ENCODE measurements at places on chromosomes 5 and 9.
A peak's percentile ranks its signal among the peaks of the same experiment; 100 is the strongest.

- DNase-seq, result no peak
Measured at GRCh38 chr9:21611891-21612290, 129.8 kb upstream of the IFNE start.

DNA sequence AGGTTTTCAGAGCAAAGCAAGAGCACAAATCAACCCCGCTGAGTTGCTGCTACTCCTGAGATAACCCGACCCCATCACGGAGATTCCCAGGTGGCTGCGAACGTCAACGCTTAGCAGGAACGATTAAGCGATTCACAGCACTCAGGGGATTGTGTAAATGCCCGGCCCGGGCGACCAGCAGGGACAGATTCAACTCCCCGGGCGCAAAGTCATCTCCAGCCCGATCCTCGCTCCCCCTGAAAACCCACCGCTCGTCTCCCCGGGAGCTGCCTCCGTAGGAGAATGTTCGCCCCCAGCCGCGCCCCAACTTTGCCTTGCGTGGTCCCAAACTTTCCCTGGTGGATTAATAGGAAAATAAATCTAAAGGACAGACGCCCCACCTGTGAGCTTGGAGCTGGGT is 685 bp downstream of the SLC24A2 start:
- no peak for DNase-seq

- no peak for DNase-seq
Measured at GRCh38 chr5:158910782-158911692, 188.7 kb downstream of the EBF1 start.

DNA sequence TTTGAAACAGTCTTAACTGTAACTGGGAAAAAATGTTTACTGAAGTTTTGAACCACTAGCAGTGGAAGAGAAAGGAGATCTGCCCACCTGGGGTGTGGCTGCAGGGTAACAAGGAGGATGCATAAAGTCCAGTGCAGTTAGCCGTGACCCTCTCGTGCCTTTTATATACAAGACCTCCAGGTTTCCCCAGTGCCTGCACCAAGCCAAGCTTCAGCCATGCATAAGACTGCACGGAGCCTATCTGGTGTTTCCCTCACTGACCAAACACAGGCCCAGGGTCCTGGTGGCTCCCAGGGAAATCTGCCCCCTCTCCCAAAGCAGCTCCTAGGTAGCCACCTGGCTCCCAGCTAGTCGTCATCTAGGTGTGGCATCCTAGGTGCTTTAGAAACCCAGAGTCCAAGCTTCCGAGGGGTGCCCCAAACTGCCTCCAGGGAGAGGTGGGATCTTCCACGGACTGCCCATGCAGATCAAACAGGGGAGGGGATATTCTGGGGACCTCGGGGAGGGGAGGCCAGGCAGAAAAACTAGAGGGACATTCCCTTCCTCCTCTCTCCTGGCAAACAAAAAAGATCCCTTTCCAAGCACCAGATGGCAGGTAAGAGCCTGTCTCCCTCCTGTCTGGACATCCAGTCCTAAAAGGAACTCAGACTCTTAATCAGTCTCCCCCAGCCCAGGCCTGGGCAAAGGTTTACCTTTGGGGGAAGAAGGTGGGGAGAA is 2.7 kb downstream of the SHB start:
- no peak for DNase-seq

GRCh38 chr9:135187365-135187764 is 99.9 kb downstream of the OLFM1 start:
- no peak for DNase-seq

DNA sequence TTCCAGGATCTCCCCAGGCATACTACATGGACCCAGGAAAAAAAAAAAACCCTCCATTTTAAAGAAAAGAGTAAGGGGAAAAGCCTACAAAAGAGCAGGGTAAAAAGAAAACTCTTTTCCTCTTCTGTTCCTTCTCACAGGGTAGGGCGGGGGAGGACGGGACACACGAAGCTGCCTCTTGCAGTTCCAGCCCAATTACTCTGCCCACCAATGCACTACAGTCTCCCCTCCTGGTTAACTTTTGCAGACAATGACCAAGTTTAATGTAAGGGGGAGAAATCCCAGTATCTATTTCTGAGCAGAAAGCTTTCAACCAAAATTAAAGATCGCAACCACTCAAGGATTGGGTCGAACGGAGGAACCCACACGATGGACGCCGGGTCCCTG is 1.3 kb downstream of the BRD3 start:
- DNase-seq, result no peak

DNA sequence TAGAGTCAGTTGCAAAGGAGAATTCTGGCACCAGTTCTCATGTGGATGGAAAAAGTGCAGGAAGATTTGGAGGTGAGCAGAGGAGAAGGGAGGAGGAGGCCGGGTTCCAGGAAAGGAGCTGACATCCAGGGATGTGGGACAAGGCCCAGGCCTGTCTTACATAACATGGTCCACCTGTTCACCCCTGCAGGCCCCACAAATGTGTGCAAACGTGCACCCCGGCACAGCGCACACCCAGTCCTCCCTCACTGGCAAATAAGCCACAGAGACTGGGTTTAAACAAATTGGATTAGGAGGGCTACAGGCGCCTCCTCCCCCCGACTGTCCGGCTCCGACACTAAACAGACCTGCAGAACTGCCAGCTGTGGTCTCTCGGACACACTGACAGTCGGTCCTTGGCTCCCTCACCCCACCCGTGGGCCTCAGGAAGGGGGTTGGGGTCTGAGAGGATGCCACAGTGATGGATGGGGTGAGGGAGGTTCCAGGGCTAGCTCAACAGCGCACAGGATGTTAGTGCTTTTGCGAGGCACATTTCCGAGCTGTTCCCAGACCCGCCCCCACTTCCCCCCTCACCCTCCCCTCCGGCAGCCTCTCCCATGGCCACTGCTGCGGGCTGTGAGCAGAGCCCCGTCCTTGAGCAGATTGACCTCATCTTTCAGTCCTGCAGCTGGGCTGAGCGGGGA is 43.4 kb upstream of the IL17B start:
- DNase-seq, result no peak

DNA sequence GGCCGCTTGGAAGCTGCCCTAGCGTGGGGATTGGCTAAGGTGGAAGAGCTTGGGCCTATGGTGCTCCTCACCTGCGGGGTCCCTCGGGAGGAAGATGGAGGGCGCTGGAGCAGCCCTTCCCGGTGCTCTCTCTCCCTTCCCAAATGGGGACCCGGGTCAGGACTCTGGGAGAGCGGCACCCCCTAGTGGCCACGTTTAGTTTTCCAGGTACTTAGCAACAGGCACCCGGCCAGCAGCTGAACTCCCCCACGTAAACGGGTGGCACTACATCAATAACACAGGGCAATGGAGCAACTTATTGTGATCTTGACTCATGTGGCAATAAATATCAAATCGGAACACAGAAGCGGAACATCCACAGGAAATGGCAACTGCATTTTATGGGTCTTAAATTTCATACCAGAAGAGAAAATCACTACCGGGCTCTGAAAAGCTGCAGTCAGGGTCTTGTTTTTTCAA is 316.6 kb downstream of the AGTPBP1 start:
- peak; percentile 5 for DNase-seq

DNA sequence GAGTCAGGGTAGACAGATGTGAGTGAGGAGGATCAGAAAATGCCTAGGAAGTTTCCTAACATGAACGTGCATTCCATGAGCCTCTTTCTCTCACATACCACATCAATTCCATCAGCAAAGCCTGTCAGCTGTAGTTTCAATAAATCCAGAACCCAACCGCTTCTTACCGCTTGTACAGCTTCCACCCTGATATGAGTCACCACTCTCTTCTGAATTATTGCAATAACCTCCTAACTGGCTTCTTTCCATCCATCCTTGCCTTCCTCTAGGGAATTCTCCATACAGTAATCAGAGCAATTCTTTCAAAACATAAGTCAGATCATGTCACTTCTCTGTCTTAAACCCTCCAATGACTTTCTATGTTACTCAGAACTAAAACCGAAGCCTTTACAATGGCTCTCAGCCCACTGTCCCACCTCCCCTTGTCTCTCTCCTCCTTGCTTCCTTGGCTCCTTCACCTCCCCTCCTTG is 8.1 kb upstream of the RAD23B start:
- peak; percentile 95 for DNase-seq

GRCh38 chr5:157670662-157671591 is at the start of gene C5orf52:
TSS of gene C5orf52 (plus strand) at chr5:157671533. CDS start at chr5:157671615, 82 bp downstream.
- DNase-seq, result no peak

DNA sequence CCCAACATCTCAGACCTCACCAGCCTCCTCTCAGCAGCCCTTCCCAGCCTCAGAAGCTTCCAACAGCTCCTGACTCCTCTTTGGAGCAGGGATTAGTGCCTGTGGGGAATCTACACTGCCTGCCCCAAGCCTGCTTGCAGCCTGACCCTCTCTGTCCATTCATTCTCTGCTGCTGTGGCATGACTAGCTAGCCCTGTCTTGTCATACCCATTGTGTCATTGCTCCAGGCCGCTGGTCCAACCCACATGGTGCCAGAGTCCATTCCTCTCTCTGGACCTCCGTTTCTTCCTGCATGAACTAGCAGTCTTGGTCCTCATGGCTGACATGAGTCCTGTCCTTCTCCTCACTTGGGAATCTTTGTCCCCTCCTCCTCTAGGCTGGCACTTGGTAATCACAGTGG is 12.8 kb upstream of the RXRA start:
- no peak for DNase-seq

DNA sequence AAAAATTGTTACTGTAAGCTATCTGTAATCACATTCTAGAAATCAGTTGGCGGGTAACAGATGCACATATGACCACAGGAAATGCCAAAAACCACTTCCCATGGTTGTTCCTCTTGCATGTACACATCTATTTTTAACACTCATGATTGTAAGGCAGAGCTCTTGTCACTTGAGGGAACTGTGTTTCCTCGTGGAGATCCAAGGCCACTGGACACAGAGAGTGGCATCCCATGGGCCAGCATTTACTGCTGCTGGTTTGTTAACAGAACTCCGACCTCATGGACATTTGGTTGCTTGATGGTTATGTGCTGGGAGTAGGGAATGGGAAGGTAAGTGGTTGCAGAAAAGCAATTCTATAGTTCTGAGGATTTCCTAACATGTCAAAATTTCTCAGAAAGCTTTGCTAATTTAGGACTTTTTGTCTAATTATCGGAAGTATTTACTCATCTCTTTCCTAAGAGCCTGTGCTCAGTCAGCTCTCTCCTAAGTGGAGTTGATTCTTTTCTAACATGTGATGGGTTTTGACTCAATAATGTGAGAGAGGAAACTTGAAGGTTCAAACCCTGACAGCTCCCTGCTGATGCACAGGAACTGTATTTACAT is 202.0 kb upstream of the NR3C1 start:
- no peak for DNase-seq

GRCh38 chr5:101811466-101811865 is 484.6 kb downstream of the SLCO4C1 start:
- no peak for DNase-seq

DNA sequence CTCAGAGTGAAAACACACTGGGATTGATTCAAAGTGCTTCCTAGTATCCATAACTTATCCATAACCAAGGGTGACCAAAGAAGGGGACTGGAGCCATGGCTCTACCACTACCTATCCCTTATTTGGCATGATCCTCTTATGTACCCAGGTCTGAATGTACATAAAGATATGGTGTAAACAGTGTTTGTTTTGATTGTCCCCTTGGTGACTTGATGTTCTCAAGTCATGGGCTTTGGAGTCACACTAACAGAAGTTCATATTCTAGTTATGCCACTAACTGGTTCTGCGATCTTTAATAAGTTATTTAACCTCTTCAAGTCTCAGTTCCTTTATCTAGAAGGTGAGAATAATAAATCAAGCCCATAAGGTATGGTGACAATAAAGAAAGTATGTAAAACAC is 283.4 kb upstream of the PTGER4 start:
- no peak for DNase-seq

DNA sequence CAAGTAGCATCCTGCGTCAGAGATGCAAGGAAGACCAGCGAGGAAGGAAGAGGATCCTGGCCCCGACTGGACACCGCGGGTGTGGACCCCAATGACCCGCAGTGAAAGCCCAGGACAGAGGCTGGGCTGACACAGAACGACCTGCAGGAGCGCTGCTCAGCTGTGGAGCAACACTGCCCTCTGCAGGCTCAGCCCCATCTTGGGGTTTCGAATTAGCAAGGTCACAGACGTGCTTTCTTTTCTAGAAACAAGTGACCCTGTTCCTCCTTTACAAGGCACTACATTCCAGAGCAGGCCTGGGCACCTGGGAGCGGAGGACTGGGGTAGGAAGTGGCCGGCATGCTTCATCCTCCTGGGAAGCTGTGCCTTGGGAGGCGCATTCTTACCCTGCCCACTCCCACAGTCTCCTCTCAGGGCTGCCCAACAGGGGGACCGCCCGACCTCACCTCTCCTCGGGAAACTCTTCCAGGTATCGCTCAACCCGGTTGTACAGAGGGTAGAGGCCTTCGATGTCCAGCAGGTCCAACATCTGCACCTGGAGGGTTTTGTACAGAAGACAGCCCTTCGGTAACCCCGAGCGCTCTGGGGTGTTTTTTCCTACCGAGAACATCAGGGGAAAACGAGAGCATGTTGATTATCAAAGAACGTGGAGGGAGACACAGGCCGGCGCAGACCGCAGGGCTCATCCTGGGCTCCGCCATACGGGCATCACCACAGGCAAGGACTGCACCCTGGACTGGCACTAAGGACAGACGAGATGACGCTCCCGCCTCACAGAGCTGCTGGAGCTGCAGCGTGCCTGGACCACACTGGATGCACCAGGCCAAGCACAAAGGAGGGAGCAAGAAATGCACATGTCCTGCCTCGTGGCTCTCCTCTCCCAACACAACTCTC is 35.0 kb downstream of the IPPK start:
- DNase-seq, result peak; percentile 54

GRCh38 chr5:146710348-146710747 is 168.2 kb downstream of the PPP2R2B start:
- no peak for DNase-seq

DNA sequence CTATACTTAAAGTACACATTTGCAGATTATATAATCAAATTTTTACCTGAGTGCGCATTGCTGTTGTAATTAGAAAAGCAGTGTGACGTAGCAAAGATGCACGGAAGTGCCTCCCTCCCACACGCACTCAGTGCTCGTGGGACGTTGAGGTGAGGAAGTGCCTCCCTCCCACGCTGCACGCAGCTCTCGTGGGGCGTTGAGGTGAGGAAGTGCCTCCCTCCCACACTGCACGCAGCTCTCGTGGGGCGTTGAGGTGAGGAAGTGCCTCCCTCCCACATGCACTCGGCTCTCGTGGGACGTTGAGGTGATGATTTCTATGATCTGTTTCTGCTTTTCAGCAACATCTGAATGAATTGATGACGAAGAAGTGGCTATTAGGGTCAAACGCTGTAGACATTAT is 21.0 kb downstream of the EXOC3 start:
- DNase-seq, result no peak

GRCh38 chr9:85142968-85143367 is 473.4 kb downstream of the NTRK2 start:
- no peak for DNase-seq

- no peak for DNase-seq
Measured at GRCh38 chr5:30878746-30879145, 314.7 kb upstream of the CDH6 start.

DNA sequence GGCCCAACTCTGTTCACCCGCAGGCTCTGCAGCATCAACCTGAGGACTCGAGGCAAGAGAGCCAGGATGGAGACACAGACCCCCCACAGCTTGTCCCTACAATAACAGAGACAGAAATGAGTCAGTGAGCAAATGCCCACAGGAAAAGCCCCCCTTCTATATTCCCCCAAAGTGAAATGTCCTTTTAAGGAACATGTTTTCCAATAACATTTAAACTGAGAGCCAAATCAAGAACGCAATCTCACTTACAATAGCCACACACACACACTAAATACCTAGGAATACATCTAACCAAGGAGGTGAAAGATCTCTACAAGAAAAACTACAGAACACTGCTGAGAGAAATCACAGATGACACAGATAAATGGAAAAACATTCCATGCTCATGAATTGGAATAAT is 49.0 kb downstream of the TEX10 start:
- DNase-seq, result no peak
